ENCODE measurements at places on chromosomes 6 and 20.

GRCh38 chr6:66717801-66718200 is 1010.8 kb upstream of the EYS start:
- DNase-seq = no peak

GRCh38 chr6:54491431-54491830 is 183.2 kb downstream of the TINAG start:
- no peak for DNase-seq

GRCh38 chr6:8059129-8059528 is 5.1 kb downstream of the BLOC1S5 start:
- peak; percentile 14 for DNase-seq

DNA sequence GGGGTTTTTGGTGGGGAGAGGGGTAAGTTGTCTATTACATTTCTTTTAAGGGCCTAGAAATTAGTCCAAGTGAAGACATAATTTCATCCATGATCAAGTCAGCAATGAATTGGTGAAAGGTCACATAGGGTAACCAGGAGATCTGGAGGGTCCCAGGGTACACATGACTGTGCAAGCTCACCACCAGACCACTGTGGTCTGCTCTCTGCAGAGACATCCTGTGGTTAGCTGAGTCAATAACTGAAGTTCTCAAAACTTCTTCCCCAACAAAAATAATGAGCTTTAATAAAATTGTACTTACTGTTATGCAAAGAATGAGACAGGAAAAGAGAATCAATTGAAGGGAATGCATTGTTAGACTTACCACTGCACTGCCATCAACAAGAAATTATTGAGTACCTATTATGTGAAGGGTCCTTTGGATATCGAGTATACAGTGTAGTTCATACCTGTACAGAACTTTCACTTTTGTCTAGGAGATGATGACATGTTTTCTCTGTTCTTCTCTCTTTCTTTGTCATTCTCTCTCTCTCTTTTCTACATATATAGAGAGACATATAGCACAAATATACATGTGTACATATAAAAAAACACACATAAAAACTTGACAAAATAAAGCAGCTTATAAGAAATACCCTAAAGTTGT is 209.8 kb downstream of the GJA1 start:
- no peak for DNase-seq

- DNase-seq = no peak
Observed at GRCh38 chr20:3339076-3339475, 68.4 kb downstream of the DNAAF9 start.

- no peak for DNase-seq
Observed at GRCh38 chr6:133115946-133116345, 125.2 kb upstream of the EYA4 start.

All from A172 (cell line).